Stimulated activated CD8-positive, alpha-beta memory T cell treated with anti-CD3 and anti-CD28 coated beads, Interleukin-4, amount 100 ng/mL, for 4 hours (primary cell): ENCODE measurements at places on chromosomes 2 and 18.

- no peak for DNase-seq
These were observed 66.4 kb downstream of the MYO1B start for GRCh38 chr2:191311627-191312026.

DNA sequence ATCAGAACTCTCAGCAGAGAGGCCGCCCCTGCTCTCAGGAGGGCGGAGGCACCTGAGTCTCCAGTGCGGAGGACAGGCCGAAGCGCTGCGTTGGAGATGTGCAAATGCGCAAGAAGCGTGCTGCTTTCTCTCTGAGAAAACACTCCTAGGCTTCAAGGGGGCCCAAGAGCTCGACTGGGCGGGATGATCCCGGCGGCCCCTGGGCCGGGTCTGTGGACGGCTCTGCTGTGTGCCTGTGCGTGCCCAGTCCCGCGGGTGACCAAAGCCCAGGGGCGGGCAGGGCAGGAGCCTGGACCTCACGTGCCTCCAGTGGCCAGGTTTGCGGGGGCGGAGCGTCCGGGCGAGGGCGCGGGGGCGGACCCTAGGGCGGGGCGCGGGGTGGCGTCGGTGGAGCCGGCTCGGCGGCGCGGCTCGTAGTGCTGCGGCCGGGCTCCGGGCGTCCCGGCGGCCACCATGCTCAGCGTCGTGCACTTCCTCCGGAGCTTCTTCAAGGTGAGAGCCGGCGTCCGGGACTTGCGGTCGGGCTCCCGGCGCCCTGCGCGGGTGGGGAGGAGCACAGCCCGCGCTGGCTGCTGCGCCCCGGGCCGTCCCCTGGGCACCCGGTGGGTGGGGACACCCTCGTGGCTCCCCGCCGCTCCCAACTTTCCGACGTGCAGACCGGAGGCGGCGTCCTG is at the start of gene ARHGEF4:
Gene ARHGEF4, plus strand, starts transcription at position 414 of the 674 bp plus-strand sequence. Its CDS starts 40 bp downstream, at position 454.
- DNase-seq: no peak

- no peak for DNase-seq
These were observed 75.2 kb downstream of the SLC5A7 start for GRCh38 chr2:108061439-108062042.

- DNase-seq: no peak
These were observed 418.0 kb upstream of the UBE2E3 start for GRCh38 chr2:180562378-180562777.
